Mesendoderm (in vitro differentiated cells): ENCODE measurements at places on chromosomes 3 and 15.

- no peaks in the 10 kb centered on the region for H3K36me3 ChIP-seq
- no peaks in the 10 kb centered on the region for H3K27me3 ChIP-seq
- H3K27ac ChIP-seq: no peak overlapping the region
- no peak for DNase-seq
These were observed 18.7 kb downstream of the ACTC1 start for GRCh38 chr15:34776606-34777105.

GRCh38 chr15:33517944-33518343 is 207.2 kb downstream of the RYR3 start:
- H3K27me3 ChIP-seq: no peaks in the 10 kb centered on the region
- no peaks in the 10 kb centered on the region for H3K4me1 ChIP-seq
- no peak overlapping the region for H3K4me3 ChIP-seq
- no peak for DNase-seq

DNA sequence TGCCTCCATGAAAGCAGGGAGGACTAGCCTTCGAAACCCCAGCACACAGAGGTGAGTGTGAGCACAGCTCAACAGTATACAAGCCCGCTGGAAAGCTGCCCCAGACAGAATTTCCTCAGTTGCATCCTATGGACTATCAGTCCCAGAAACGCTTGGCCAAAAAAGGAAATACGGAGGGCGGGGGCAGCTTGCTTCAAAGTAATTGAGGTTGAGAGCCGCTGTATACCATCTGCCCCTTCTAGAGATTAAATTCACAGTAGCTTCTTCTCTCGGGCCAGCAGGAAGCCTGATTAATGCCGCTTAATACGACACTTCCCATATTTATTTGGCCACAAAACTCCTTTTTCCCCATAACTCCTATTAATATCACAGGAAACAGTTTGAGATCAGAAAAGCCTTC is 88.7 kb downstream of the LIPC start:
- H3K27ac ChIP-seq: no peak overlapping the region
- peaks cover 11% of the 10 kb centered on the region for H3K4me1 ChIP-seq
- H3K4me3 ChIP-seq: no peak overlapping the region
- no peaks in the 10 kb centered on the region for H3K36me3 ChIP-seq
- no peaks in the 10 kb centered on the region for H3K27me3 ChIP-seq
- DNase-seq: no peak

DNA sequence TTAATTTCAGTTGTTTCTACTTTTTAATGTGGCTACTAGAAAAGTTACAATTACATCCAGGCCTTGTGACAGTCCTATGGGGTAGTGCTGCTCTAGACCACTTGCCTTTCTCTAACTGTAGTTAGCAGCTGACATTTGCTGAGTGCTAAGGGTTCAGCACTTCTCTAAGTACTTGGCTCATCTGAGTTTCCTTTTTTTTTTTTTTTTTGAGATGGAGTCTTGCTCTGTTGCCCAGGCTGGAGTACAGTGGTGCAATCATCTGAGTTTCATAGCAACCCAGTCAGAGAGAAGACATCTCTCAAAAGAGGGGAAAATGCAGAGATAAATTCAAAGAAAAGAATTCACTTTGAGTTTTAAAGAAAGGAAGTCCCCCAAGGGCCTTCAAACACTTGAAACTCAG is 130.8 kb downstream of the MYLK start:
- no peaks in the 10 kb centered on the region for H3K27me3 ChIP-seq
- H3K4me3 ChIP-seq: no peak overlapping the region

DNA sequence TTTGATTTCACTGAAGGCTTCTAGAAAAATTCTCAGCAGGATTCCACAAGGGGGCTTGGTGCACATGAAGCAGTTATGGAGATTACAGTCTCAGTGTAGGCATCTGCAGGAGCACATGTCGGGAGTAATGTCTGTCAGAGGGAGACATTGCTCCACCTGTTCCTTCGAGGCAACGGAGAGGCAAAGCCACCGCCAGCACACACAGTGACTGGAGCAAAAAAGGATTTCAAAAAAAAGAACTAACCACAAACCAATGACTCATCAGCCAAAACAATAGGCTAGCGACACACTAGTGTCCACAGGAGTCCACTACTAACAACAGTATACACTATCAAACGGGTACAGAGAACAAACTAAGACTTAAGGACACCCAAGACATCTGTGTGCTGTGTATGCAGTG is 68.9 kb downstream of the NPTN start:
- H3K4me1 ChIP-seq: no peaks in the 10 kb centered on the region
- H3K27me3 ChIP-seq: no peaks in the 10 kb centered on the region
- no peak overlapping the region for H3K4me3 ChIP-seq
- no peak overlapping the region for H3K27ac ChIP-seq
- no peaks in the 10 kb centered on the region for H3K36me3 ChIP-seq

DNA sequence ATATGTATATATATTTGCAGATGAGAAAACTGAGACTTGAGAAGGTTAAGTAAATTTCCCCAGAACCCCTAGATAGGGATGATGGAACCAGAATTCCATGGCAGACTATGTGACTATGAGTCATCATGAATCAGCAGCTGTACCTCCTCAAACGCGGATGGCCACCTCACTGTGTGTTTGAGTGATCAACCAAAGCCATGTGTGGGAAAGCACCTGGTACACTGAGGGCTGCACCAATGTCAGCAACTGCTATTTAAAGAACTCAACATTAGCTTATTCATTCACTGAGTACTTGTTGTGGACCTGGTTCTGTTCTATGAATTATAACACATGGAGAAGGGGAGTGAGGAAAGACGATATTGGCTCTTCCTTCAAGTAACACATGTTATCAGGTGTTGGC is 377.0 kb downstream of the GAP43 start:
- no peaks in the 10 kb centered on the region for H3K27me3 ChIP-seq
- H3K27ac ChIP-seq: no peak overlapping the region
- peak; percentile 64 for DNase-seq
- H3K4me1 ChIP-seq: peaks cover 10% of the 10 kb centered on the region

- DNase-seq: no peak
- H3K4me3 ChIP-seq: no peak overlapping the region
- no peaks in the 10 kb centered on the region for H3K4me1 ChIP-seq
- no peaks in the 10 kb centered on the region for H3K27me3 ChIP-seq
These were observed 852 bp downstream of the STAB1 start for GRCh38 chr3:52495777-52496602.

DNA sequence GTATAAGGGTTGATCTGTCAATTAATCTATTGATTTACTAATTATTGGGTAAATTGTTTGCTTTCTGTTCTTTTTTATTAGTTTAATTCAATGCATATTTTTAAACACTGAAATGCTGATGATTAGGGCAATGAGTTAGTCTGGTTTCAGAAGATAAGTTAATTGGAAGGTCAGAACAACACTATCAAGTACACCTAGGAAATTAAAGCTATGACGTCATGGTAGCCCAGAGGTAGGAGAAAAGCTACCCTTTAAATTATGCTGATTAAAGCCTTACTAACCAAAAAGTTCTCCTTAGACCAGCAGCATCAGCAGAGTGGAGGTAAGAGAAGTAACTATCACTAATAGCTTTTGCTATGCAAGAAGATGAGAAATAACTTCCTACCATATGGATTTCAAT is 770.4 kb upstream of the ARPP21 start:
- H3K4me1 ChIP-seq: no peaks in the 10 kb centered on the region
- H3K27ac ChIP-seq: no peak overlapping the region
- H3K27me3 ChIP-seq: no peaks in the 10 kb centered on the region

GRCh38 chr3:74535281-74535680 is 79.2 kb downstream of the CNTN3 start:
- H3K36me3 ChIP-seq: no peaks in the 10 kb centered on the region
- DNase-seq: peak; percentile 70
- no peaks in the 10 kb centered on the region for H3K27me3 ChIP-seq
- no peak overlapping the region for H3K4me3 ChIP-seq
- H3K4me1 ChIP-seq: no peaks in the 10 kb centered on the region

DNA sequence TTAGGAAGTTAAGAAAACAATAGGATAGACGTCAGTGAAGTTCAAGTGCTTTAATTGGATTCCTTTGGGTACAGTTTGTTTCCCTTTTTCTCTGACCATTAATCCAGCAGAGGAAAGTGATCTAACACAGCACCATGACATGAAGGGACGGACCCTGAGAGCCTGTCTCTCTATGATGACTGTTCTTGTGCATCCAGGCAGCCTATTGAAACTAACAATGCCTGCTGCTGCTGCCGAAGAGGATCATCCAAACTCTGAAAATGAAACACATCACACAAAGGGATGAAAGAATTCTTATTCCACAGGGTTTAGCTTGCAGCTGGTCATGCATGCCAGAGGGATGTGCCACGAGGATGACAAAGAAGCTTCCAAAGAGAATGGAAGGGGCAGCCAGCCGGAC is 75.5 kb downstream of the ZBTB20 start:
- H3K4me3 ChIP-seq: no peak overlapping the region
- no peak overlapping the region for H3K27ac ChIP-seq
- H3K4me1 ChIP-seq: no peaks in the 10 kb centered on the region
- no peak for DNase-seq
- H3K27me3 ChIP-seq: no peaks in the 10 kb centered on the region
- no peaks in the 10 kb centered on the region for H3K36me3 ChIP-seq

- no peaks in the 10 kb centered on the region for H3K36me3 ChIP-seq
- no peak for DNase-seq
- no peak overlapping the region for H3K27ac ChIP-seq
- no peak overlapping the region for H3K4me3 ChIP-seq
- no peaks in the 10 kb centered on the region for H3K27me3 ChIP-seq
These were observed 160.5 kb upstream of the CCDC54 start for GRCh38 chr3:107216711-107217110.

- no peak overlapping the region for H3K27ac ChIP-seq
- peak; percentile 77 for DNase-seq
- peaks cover 7% of the 10 kb centered on the region for H3K4me1 ChIP-seq
- H3K36me3 ChIP-seq: no peaks in the 10 kb centered on the region
These were observed 238.2 kb downstream of the GREM1 start for GRCh38 chr15:32956006-32956405.

GRCh38 chr3:27134171-27134796 is 234.9 kb downstream of the NEK10 start:
- H3K27ac ChIP-seq: no peak overlapping the region
- no peaks in the 10 kb centered on the region for H3K4me1 ChIP-seq
- no peaks in the 10 kb centered on the region for H3K36me3 ChIP-seq

DNA sequence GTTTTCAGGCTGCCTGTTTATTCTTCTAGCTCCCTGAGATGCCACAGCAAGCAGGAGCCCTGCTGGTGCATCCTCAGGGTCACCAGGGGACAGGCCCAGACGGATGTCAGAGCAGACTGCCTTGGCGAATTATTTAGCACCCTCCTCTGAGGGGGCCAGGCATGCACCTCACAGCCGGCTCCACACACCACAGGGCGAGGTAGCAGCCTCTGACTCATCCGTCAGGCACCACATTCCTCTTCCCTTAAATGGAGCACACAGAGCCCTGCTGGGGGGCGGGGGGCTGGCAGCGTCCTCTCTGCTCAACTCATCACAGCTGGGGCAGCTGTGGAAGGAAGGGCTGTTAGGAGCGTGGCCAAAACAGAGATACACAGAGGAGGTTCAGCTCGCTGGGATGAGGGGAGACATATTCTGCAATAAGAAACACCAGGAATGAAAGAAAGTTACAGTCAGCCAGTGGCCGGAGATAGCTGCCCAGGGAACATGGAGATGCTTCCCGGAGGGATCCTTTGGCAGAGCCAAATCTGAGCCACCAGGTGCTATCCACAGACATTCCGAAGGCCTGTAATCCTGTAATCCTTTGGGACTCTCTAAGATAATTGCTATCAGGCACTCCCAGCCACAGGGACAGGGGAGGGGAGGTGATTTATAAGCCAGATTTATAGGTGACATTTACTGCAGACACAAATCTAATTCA is 13.9 kb upstream of the PRICKLE2 start:
- H3K27ac ChIP-seq: peak overlapping the region; percentile 46
- H3K4me1 ChIP-seq: peaks cover 6% of the 10 kb centered on the region
- no peaks in the 10 kb centered on the region for H3K27me3 ChIP-seq
- H3K36me3 ChIP-seq: no peaks in the 10 kb centered on the region
- peak; percentile 98 for DNase-seq

- no peaks in the 10 kb centered on the region for H3K36me3 ChIP-seq
- no peak for DNase-seq
- no peak overlapping the region for H3K27ac ChIP-seq
- H3K4me3 ChIP-seq: no peak overlapping the region
- no peaks in the 10 kb centered on the region for H3K4me1 ChIP-seq
- H3K27me3 ChIP-seq: no peaks in the 10 kb centered on the region
These were observed 238.3 kb upstream of the FEZF2 start for GRCh38 chr3:62611541-62612240.

DNA sequence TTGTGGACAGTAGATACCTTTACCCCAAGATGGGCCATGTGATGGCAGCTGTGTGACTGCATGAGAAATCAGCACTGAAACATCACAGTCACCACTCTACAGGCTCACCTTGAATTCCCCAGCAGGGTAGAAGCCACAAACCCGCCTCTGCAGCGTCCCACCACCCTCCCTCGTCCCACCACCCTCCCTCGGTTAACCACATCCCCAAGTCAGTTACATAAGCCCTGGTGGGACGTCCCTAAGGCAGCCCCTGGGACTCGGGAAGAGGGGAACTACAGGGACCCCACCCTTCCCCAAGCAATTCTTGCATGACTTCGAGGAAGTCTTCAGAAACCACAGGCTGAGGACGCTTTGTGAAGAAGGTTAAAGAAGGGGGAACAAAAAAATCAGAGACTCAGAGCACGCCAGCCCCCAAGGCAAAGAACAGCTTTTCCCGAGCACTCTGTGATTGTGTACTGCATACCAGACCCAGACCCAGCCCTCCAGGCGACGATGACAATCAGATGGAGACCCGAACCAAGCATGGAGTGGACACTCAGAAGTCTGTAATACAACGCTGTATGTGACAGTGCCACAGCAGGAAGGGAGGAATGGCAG is 60.5 kb downstream of the SH3BP5 start:
- DNase-seq: no peak
- H3K4me3 ChIP-seq: no peak overlapping the region
- H3K4me1 ChIP-seq: no peaks in the 10 kb centered on the region

DNA sequence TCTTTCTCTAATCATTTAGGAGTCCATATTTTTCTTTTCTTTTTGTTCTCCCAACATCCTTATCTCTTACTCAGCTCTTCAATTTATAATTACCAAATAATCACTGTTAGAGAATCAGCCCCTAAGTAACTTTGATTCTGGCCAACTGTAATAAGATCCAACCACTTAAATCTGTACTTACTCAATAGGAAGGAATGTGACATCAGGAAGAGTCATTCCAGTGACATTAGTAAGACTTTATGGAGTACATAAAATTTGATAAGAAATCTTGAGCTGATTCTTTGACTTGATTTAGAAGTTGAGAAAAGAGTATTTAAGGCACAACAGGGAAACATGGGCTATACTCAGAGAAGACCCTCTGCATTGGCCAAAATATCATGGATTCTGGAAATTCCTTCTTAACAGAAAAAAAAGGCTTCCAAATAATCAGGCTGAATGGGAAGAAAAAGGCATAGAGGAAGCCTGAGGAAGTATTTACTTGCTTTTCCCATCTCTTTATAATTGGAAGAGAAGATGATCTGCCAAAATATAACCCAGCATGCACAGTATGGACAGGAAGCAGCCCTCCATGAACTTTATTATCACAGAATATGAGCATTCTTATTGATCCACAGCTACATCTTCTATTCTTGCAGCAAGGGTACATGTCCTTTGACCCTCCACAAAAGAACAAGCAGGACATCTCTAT is 289.7 kb upstream of the TPRG1 start:
- H3K27me3 ChIP-seq: no peaks in the 10 kb centered on the region
- H3K4me3 ChIP-seq: no peak overlapping the region
- no peaks in the 10 kb centered on the region for H3K36me3 ChIP-seq
- H3K4me1 ChIP-seq: no peaks in the 10 kb centered on the region
